Fibroblast of skin of abdomen (primary cell): ENCODE measurements at places on chromosomes 1 and 21.
A peak's percentile ranks its signal among the peaks of the same experiment; 100 is the strongest.

GRCh38 chr1:221494670-221495069 lies 247.2 kb downstream of the DUSP10 start:
- DNase-seq: peak; percentile 36

DNA sequence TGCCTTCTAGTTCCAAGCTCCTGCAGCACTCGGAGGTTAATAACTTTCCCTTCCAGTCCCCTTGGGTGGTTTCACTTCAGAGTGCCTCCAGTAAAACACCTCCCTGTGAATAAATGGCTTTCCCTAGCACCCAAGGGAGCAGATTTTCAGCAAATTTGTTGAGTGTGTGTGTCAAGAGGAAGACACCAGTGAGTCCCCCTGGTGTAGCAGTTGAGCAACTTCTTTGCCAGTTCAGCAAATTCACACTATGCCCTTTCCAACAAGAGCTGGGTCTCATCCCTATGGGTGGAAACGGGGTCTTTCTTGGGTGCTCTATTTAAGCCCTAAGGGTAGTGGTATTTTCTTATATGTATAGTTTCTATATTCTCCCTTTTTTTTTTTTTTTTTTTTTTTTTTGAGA lies 806 bp upstream of the AADACL4 start:
- no peak for DNase-seq

DNA sequence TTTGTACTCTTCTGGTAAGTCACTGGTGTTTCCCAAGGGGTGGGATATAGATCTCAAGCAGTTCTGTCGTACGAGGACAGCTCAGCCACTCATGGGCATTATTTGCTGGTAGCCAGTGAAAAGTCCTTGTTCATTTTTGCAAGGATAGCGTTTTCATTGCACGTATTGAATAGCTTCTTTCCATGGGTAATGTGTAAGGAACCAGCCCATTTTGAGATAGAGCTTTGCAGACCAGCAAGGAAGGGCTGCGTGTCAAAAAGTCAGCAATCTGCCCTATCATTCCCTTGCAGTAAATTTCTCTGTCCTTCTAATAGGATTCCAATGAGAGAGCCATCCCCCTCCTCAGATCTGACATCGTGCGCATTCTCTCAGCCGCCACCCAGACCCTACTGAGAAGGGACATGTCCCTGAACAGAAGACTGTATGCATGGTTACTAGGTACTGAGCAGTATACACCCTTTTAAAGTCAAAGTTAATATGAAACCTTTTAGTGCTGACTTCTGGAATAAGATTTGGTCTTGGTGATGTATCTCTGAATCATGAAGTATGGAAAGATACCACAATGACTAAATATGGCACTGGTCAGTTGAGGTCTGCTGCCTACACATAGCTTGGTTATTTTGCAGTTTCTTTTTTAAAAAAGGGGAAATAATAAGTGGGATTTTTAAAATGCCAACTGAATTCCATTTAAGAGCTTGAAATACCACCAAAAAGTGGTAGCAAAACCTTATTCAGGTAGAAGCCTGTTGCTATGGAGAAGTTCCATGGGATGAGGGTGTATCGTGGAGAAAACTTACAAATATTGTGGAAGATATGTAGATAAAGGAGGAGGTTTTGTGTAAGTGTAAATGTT lies 55.3 kb downstream of the DOP1B start:
- peak; percentile 84 for DNase-seq

DNA sequence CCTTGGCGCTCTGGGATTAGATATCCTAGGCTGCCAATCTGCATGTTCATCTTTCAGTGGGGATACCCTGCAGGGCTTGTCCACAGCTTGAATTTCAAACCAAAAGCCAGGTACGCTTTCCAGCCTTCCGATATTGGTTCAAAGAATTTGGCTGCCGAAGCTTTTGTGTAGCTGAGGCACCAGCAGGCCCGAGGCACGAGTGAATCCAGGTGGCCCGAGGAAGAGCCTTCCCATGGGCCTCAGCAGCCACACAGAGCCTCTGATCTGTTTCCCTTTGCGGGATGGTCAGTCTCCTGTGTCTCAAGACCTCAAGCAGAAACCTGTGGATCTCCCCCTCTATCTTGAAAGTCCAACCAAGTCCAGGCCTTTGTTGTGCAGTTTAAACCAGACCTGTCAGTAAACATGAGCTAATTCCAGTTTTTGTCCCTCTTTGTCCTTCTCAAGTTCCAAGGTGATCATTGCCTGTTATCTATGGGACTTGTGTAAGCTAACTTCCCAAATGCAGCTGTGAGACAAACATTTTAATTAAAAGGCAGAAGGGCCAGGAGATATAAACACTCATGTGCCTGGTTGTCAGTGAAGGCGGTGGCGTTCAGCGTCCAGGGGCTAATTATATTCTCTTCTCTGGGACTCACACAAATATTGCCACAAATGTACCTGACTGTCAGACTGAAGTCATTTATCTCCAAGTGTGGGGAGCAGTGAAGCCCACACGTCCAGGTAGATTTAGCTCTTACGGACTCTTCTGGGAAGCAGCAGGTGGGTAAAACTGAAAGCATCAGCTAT lies 30.6 kb downstream of the VANGL1 start:
- DNase-seq: no peak
